ENCODE measurements at places on chromosomes 13 and 19.

DNA sequence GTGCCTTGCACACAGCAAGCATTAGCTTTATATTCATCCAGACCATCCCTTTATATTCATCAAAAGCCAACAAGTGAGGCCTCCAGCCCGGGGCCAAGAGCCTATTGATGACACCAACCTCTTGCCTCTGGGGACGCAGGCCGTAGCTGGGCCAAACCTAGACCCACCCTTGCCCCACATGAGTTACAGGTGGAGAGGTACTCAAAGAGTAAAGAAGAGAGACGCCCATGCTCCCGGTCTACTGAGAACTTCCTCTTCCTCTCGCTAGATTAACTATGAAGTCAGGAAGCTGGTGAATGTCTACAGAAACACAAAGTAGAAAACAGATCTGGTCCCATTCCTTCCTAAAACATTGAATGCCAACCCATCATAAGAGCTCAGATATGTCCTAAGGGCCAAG lies 3.8 kb upstream of the MLNR start:
- no peak for DNase-seq

- DNase-seq: peak; percentile 62
Measured at GRCh38 chr13:29140277-29140676, 320.1 kb downstream of the MTUS2 start.

DNA sequence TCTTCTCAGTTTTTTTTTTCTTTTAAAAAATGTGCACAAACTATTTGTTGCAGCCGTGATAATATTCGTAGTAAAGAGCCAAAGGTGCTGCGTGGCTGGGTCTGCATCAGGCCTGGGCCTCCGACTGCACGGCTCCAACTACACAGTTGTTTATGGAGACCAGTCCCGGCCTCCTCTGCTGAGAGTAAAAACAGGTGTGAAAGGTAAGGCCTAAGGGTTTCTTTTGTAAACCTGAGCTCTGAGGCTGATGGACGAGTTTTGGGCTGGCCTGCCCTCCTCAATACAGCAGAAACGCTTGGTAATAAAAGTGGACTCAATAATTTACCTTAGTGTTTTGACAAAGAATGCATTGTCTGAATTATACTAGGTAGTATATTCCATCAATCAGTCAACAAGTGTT lies 3.9 kb downstream of the MBNL2 start:
- no peak for DNase-seq

DNA sequence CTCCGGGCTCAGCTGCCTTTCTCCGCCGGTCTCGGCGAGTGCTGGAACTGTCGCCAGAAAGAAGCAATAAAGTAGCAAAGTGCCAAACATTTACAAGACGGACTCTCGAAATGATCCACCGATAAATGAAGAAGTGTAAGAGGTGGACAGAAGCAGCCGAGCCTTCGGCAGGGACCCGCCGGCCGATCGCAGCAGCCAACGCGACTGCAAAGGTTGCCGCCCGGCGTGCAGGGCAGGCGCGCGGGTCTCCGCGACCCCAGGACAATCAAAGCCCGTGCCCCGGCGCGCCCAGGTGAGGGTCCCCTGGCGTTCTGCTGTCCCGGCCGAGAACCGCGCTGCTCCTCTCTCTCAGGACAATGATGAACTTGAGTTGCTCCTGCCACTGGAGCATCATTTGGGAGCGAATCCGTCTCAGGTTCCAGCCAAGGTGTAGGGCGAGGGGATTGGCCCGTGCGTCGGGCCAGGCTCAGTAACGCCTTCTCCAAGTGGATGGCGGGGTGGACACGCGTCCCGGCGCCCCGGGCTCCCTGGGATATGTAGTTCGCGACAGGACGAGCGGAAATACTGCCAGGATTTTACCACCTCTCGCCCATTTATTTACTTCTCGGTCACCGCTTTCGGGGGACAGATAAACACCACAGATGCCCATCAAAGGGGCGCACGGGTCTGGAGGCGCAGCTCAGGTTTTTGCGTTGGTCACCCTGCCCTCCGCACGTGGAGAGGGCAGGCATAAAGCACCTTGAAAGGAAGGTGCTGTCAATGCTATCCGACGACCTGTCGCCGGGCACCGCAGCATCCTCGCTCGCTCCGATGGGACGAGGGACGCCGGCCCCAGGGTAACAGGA lies at the start of the genes BIVM and POGLUT2:
TSS of gene BIVM (plus strand) at position 539 of the 845 bp plus-strand sequence. CDS start 8,149 bp downstream, outside the sequence.
TSS of gene POGLUT2 (minus strand) at position 396 of the 845 bp plus-strand sequence. CDS start at position 90, 306 bp downstream.
- DNase-seq: peak; percentile 97

DNA sequence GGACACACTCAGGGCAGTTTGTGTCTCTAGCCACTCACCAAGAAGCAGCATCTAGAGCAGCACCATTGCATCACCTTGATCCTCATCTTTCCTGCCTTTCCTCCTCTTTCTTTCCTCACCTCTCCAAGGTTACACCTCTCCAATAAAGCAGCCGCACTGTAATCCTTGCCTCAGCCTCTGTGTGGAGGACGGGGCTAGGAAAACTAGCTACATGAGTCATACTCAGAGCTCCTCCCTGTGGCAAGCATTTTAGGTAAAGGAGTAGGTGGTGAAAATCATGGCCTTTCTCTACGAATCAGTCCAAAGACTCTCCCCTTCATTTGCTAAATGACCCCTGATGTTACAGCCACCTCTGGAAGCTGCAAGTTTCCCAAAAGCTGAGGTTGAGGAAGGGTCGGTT lies 108.9 kb downstream of the DNAJC15 start:
- DNase-seq: peak; percentile 65

- no peak for DNase-seq
Measured at GRCh38 chr13:57991041-57991440, 359.5 kb downstream of the PCDH17 start.

DNA sequence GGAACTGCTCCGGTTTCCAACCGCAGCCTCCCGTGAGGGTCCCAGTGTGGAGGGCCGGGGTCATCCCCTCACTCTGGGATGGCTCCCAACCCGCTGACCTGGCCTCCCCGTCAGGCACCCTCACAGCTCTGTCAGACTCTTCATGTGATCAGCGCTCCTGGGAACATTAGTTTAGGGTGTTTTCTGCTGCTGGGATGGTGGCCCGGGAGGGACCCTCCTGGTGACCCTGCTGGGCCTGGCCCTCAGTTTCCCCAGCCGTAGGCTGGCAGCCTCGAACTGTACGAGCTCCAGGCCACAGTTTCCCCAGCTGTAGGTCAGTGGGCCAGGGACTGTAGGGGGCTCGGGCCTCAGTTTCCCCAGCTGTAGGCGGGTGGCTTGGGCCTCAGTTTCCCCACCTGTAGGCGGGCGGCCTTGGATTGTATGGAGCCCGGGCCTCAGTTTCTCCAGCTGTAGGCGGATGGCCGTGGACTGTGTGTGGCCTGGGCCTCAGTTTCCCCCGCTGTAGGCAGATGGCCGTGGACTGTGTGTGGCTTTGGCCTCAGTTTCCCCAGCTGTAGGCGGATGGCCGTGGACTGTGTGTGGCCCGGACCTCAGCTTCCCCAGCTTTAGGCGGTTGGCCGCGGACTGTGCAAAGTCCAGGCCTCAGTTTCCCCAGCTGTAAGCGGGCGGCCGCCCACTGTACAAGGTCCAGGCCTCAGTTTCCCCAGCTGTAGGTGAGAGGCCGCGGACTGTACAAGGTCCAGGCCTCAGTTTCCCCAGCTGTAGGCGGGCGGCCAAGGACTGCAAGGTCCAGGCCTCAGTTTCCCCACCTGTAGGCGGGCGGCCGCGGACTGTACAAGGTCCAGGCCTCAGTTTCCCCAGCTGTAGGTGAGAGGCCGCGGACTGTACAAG lies 1.3 kb upstream of the PTBP1 start:
- no peak for DNase-seq

DNA sequence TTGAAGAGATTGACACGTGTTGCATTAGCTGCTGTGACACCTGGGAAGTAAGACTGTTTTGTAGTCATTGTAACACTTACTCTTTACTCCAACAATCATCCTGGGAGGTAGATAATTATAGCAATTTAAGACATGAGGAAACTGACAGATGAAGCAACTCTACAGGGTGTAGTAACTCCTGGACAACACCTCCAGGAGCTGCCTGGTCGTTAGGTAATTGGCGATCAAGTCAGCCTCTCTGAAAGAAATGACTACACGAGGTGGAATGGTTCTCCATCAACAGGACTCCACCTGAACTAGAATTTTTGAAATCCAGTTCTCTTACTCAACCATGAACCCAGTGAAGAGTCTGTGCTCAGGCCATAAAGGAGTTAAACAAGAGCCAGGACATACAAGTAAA lies 43.0 kb upstream of the LRCH1 start:
- DNase-seq: no peak

- DNase-seq: peak; percentile 67
Measured at GRCh38 chr13:65470781-65471180, 1759.4 kb downstream of the PCDH9 start.

GRCh38 chr19:31838163-31838815 lies 489.1 kb upstream of the TSHZ3 start:
- no peak for DNase-seq

- no peak for DNase-seq
Measured at GRCh38 chr13:25423831-25424230, 52.1 kb downstream of the ATP8A2 start.
